ENCODE measurements at places on chromosomes 7 and 10.

- DNase-seq: no peak
Observed at GRCh38 chr7:36262309-36263094, 109.4 kb downstream of the EEPD1 start.

GRCh38 chr10:31554556-31554955, 235.5 kb downstream of the ZEB1 start:
- DNase-seq: no peak

GRCh38 chr10:89342206-89342958, 14.6 kb downstream of the IFIT3 start:
- no peak for DNase-seq

- no peak for DNase-seq
Observed at GRCh38 chr7:94687076-94687475, 31.1 kb upstream of the SGCE start.

DNA sequence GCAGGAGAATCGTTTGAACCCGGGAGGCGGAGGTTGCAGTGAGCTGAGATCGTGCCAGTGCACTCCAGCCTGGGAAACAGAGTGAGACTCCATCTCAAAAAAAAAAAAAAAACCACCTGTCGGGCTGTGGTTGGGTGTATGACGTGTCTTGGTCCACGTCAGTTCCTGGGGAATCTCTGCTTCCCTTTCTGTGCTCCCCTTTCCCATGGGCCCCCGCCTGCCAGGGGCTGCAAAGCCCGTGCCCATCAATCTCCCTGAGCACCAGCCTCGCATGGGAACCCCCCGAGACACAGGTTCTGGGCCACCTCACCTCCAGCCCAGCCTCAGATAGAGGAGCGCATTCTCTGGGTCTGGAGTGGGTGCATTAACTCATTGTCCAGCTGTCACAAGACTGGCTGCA, 2.3 kb upstream of the SH2B2 start:
- no peak for DNase-seq

GRCh38 chr7:65800890-65801341, 72.0 kb upstream of the VKORC1L1 start:
- no peak for DNase-seq

GRCh38 chr7:149209518-149210269, 14.3 kb downstream of the ZNF282 start:
- DNase-seq: peak; percentile 19

DNA sequence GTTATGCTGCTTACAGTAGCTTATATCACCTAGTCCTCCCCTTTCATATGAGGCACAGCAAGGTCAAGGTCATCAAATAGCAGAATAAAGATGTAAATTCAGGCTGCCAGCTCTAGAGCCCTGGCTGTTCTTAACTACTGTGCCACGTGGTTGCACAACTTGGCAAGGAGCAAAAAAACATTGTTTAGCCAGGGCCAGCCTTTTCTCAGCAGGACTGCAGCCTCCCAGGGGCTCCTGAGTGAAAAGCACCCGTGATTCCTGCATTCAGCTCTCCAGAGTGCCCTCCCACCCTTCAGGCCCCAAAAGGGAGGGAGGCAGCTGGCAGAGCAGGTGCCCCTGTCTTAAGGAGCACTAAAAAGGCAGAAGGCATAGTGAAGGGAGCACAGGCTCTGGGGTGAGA, 31.8 kb upstream of the TM9SF3 start:
- peak; percentile 73 for DNase-seq

- DNase-seq: no peak
Observed at GRCh38 chr10:116183733-116184511, 89.1 kb downstream of the GFRA1 start.

- peak; percentile 25 for DNase-seq
Observed at GRCh38 chr10:61901829-61902444, 438 bp downstream of the ARID5B start.

- no peak for DNase-seq
Observed at GRCh38 chr10:23191764-23192711, at the start of gene PTF1A. PTF1A (plus strand) TSS chr10:23192312; CDS start chr10:23192531, 219 bp downstream.

GRCh38 chr7:66844552-66845378, 76.3 kb upstream of the TMEM248 start:
- peak; percentile 97 for DNase-seq

DNA sequence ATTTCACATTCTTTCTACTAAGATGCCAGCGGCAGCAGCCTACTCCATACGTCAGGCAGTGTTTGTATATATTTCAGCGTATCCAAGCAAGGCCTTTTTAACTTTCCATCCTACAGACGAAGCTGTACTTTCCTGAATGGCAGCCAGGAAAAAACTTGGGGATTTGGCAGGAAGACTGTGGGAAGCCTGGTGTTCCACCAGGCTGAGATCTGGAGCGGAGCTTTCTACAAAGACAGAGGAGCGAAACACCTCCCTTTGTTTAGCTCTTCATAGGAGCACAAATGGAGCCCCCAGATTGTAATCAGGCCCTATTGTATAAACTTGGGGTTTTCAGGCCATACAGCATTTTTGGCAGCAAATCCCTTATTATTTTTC, 143.8 kb downstream of the TES start:
- DNase-seq: no peak

- no peak for DNase-seq
Observed at GRCh38 chr7:173209-173918, 19.0 kb upstream of the FAM20C start.

DNA sequence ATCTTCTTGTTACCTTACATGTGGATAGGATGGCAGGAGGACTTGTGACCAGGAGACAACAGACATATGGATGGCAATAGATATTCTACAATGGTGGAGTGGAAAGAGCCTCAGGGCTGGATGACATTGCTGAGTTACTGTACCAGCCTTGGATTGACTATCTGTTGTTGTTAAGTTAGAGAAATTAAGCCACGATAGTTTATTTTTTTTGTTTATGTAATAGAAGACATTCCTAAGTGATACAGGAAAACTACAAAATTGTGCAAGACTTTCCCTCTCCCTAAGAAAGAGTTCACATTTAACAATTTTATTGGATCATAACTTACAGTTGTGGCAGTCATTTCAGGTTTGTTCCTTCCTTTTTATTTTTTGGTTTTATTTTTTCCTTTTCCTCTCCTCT, 230.7 kb upstream of the CACNA2D1 start:
- DNase-seq: no peak

- no peak for DNase-seq
Observed at GRCh38 chr10:55822096-55822495, 539.0 kb downstream of the ZWINT start.

DNA sequence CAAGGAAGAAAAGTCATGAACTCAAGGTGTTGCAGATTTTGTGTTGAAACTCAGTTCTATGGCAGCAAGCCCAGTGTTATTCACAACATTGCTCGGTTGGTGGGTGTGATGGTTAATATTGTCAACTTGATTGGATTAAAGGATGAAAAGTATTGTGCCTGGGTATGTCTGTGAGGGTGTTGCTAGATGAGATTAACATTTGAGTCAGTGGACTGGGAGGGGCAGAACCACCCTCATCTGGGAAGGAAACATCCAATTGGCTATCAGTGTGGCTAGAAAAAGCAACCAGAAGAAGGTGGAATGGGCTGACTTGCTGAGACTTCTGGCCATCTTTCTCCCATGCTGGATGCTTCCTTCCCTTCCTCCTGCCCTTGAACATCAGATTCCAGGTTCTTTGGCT, 353.2 kb downstream of the ADRA2A start:
- no peak for DNase-seq

DNA sequence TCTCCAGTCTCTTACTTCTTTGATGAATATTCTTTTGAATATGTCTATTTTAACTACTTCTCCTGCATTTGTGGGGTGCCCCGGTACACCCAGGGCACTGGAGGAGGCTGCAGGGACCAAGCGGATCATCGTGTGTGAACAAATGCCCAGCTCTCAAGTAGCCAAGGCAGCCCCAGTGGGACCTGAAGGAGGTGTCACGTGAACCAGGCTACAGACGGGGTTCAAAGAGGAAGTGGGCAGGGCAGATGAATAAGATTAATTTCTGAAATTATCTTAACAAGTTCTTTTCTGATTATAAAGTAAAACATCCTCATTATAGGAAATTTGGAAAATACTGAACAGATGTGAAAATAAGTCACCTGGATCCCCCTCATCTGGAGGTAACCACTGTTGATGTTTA, 78.4 kb upstream of the DUSP5 start:
- DNase-seq: no peak

- no peak for DNase-seq
Observed at GRCh38 chr10:11300563-11300962, 282.9 kb downstream of the CELF2 start.

- no peak for DNase-seq
Observed at GRCh38 chr7:19302731-19303130, 157.5 kb upstream of the FERD3L start.

DNA sequence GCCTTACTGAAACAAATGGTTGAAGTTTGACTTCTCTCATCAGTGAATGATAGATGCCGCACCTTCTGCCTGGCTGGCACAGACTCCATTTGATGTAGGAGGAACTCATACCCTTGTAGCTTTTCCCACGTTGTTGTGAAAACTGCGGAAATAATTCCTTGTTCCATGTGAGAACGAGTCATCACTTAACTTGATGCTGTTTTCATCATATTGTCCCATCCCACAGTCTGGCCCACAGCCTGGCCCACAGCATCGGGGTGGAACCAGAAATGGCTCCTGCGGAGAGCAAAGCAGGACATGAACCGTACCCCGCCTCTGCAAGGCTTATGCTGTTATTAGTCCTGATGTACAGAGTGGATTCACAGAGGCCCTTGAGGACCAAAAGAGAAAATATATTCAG, 587.0 kb downstream of the SDK1 start:
- DNase-seq: no peak

- peak; percentile 19 for DNase-seq
Observed at GRCh38 chr10:121927318-121927840, 452 bp downstream of the ATE1 start.

- no peak for DNase-seq
Observed at GRCh38 chr10:79246606-79247275, 100.5 kb upstream of the PPIF start.

- DNase-seq: no peak
Observed at GRCh38 chr7:104367926-104368325, 39.5 kb downstream of the LHFPL3 start.
